ENCODE measurements at places on chromosomes 6 and 20.

DNA sequence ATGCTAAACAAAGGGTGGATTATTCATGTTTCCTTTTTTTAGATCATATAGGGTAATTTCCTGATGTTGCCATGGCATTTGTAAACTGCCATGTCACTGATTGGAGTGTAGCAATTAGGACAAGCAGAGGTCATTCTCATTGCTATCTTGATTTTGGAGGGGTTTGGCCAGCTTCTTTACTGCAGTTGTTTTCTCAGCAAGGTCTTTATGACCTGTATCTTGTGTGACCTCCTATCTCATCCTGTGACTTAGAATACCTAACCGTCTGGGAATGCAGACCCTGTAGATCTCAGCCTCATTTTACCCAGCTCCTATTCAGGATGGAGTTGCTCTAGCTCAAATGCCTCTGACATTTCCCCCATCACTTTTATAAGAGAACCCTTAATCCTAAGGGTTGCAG lies 53.6 kb downstream of the CDS2 start:
- DNase-seq, result no peak

DNA sequence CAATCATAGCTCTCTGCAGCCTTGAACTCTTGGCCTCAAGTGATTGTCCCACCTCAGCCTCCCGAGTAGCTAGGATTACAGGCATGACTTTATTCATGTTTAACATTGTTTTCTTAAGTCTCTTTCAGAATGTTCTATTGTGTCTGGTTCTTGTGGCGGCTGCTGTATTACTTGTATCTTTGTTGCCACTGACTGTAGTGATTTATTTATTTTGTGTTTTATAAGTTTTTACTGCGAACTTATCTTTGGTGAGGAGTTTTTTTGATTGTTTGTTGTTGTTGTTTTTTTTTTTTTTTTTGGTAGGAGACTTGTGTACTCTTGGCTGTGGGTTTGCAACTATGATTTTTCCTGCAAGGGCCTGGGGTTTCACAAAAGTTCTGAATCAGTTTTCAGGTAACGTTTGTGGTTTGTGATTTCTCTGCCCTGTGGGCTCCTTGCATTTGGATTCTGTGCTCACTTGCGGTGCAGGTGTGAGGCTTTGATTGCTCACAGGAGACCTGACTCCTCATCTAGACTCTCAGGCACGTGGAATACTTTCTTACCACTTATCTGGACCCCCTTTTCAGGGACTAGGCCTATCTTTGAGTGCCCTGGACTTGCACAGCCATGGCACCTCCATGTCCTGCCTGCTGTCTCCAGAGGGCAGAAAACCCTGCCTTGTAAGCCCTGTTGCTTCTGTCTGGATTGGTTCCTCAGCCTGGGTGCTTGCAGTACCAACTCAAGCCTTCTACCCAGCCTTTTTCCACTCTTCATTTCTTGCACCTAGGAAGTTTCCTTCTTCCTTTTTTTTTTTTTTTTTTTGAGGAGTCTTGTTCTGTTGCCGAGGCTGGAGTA lies 25.2 kb downstream of the KIF25 start:
- no peak for DNase-seq

DNA sequence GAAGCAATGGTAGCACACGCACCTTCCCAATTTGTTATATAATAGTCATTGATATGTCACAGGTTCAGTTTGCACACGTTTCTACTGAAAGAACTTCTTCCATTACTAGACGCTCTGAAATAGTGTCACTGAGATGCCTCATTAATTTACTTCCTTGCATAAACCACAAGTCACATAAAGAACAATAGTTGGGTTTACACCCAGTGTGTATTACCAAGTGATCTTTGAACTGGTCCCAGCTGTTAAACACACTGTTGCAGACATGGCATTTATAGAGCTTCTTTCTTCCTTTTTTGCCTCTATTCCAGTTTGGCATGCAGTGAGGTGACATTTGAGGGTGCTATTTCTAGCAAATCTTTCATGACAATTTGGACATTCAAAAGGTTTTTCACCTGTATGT lies 245.3 kb downstream of the EPM2A start:
- no peak for DNase-seq

- no peak for DNase-seq
Measured at GRCh38 chr6:64786736-64787135, 920.3 kb downstream of the EYS start.

GRCh38 chr20:35947907-35948306 lies 6.4 kb downstream of the SCAND1 start:
- DNase-seq, result no peak

- peak; percentile 85 for DNase-seq
Measured at GRCh38 chr20:23622839-23623343, 14.9 kb downstream of the CST3 start.

DNA sequence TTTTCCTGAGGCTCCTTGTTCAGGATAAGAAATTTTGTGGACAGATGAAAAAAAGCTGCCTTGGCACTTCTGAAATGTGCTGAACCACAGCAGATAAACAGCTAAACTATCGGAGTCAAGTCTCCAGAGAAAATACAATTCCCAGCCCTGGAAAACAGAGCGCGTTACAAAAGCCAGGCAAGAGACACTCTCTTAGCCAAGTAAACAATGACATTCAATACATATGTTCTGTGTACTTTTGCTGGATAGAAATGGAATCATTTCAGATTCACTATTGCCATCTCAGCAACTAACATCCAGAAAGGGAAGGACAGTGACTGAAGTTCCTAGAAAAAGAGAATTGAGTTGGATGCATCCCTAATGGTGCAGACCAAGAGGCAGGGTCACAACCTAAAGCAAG lies 196.8 kb upstream of the NRSN1 start:
- no peak for DNase-seq

DNA sequence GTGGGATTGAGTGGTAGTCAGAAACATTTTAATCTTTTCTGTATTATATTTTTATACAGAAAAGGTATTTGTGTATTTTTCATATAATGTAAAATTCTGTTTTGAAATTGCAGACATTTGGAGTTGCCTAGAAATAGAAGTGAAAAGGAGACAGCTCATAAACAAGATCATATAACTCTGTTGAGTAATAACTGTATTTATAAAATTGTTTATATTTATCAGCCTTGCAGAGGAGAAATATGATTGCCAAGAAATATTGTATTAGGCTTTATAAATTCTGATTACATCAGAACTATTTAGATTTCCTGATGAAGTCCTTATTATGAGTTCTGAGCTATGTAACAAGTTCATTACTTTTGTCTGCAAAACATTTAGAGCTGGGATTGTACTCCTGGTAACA lies 55.3 kb downstream of the RIPOR2 start:
- no peak for DNase-seq

- peak; percentile 36 for DNase-seq
Measured at GRCh38 chr6:157273756-157274470, 49.4 kb downstream of the TMEM242 start.

GRCh38 chr6:63305277-63305676 lies 14.5 kb downstream of the LGSN start:
- peak; percentile 19 for DNase-seq

GRCh38 chr6:90885611-90886056 lies 298.8 kb upstream of the MAP3K7 start:
- peak; percentile 50 for DNase-seq

- DNase-seq, result no peak
Measured at GRCh38 chr6:125844989-125845388, 54.2 kb downstream of the NCOA7 start.

DNA sequence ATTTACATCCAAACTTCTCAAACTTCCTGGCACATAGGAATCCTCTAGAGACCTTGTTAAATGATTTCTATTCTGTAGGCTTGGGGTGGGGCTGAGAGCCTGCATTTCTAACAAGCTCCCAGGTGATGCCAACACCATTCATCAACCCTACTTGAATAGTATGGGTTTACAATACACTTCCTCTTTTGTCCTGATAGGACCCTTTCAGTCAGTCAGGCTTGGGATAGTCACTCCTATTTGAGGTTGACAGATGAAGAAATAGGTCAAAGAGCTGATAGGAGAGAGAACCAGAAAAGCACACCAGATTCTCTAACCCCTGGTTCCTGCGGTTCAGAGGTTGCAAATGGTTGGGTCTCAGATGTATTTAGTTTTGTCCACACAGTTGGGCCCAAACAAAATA lies 273.4 kb downstream of the TSHZ2 start:
- DNase-seq, result no peak

- DNase-seq, result peak; percentile 98
Measured at GRCh38 chr6:37242429-37243052, 15.0 kb upstream of the TBC1D22B start.

- peak; percentile 15 for DNase-seq
Measured at GRCh38 chr20:49187330-49187850, 744 bp downstream of the STAU1 start.
